ENCODE measurements at places on chromosomes 2 and 18.

GRCh38 chr2:226059961-226060627, 660.6 kb downstream of the NYAP2 start:
- DNase-seq: no peak

- DNase-seq: no peak
These were observed 21.6 kb downstream of the INPP5D start for GRCh38 chr2:233081731-233082221.

DNA sequence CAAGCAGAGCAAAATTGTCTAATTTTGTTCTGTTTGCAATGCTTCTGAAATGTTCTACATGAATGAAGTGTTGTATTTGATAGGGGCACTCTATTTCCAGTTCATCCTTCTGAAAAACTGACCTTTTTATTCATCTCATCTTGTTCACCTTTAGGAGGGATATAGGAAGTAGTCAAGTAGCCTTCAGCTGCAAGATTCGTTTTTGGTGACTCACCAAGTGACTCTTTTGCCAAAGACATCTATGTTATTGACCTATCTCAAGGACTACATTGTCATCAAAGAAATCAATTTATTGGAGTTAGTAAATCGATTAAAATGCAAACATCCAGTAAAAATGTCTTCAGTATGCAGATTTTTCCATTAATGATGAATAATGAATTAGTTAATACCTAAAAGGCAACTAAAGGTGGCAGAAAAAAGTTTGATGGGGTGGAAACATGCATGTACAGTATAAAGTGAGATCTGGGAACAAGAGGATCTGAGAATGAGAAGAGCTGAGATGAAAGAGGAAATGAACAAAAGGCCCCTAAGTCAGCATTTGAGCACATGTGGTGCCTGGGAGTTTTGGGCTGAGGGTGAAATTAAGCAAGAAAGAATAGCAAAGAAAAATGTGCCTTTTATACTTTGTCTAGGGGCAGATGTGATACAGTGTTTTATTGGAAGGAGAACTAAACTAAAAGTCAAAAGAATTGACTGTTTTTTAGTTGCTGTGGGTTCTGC, 255.1 kb upstream of the LINC00305 start:
- DNase-seq: no peak

DNA sequence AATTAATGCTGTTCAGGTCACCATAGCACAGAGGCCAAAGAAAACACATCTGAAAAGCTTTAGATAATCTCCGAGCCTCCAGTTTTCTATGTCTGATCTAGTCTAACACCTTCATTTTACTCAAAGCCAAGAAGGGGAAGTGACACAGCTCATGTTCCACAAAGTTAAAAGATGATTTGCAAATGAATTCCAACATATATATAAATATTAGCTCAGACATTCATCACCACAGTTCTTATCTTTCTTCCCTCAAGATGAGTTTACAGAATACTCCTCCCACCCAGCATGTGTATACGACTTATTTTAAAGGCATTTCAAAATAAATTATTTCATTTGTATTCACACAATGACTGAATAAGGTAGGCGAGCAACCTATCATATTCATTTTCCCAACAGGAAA, 82.4 kb downstream of the AAK1 start:
- DNase-seq: no peak

DNA sequence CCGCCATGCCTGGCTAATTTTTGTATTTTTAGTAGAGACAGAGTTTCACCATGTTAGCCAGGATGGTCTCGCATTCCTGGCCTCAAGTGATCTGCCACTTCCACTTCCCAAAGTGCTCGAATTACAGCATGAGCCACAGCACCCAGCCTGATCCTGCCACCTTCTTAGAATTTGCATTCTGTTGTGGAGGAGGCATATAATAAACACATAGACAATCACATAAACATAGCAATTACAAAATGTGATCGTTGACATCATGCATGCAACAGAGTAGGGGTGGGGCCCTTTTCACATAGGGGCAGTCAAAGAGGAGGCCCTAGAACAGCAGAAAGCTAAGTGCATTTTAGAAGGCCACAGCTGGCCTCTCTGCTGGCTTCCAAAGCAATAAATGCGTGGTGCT, 39.9 kb upstream of the TSPYL6 start:
- DNase-seq: no peak

DNA sequence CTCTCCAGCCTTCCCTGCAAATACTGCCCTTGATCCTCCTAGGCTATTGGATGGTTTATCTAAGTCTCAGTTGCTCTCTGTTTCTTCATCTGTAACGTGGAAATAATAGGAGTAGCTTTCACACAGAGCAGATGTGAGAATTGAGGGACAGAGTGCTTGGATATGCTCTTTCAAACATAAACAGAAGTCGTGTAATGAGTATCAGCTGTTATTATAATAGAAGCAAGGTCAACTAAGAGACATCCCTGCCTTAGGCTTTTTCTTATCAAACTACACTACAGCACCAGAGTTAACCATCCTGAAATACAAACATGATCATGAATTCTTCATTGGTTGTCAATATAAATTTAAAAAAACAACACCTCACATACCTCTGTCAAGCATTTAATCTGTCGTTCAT, 138.2 kb downstream of the DOK6 start:
- no peak for DNase-seq

DNA sequence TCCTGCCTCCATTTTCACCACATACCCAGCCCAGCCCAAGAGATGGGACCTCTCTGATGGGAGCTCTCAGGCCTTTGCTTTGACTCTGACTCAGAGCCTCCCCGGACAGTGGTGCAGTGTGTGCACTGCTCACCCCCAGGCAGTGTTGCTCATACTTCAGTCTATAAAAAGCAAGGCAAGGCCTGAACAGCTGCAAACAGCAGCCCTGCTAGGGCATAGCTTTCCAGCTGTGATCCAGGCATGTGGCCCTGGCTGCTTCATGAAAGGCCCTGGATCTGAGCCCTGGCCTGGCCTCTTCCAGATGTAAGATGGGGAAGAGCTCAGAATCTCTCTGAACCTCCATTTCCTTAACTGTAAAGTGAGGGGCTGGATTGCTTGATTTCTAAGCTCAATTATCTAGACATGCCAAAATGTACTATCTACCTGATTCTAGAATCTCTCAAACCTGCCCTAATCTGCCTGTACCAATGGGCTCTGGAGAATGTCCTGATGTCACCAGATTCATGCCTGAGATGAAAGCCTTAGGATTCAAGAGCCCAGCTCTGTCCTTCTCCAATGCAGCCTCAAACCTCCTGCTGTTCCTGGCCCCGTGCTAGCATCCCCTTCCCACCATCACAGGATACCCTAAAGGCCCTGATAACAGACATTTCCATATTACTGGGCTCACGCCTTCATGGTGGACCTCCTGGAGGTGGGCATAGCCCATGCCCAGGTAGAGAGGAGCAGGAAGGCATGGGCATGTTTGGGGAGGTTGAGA, 206.9 kb downstream of the ARL4C start:
- no peak for DNase-seq

GRCh38 chr2:121520641-121520994, 10.1 kb upstream of the RNU4ATAC start:
- DNase-seq: no peak

- no peak for DNase-seq
These were observed 427.3 kb downstream of the DCDC2C start for GRCh38 chr2:4130651-4131050.

DNA sequence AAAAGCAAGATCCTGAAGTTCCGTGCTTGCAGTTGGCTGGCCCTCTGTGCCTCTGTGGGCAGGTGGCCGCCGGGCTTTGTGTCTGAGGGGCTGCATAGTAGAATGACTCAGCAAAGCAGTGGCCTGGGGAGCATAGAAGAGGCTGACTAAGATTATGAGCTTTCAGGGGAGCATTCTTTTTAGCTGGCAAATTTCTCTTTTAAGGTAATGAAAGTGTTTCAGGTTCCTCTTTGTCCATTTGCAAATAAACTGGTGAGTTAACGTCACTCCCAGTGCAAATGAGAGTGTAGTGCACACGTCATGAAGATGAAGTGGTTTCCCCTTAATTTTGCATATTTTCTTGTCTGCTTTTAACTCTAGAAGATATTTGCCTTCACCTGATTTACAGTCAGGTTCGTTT, 98.6 kb downstream of the BCL2L11 start:
- no peak for DNase-seq

DNA sequence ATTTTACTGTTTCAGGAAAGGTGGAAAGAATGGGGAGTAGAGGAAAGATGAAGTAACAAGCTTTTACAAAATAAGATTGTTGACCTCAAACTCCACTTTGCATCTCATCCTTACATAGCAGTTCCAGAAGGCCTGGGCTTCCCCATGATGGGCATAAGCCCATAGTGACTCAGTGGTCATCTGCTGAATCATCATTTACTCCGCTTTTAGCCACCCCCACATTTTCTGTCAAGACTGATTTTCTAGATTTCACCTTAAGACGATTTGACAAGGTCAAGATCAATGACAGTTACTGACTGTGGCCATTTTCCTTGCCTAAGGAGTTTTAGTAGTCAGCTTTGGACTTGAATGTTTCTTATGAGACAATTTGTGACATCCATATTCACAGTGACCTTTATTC, 49.4 kb downstream of the PLEKHM3 start:
- no peak for DNase-seq

GRCh38 chr2:98280376-98281102, 65.7 kb upstream of the CNGA3 start:
- no peak for DNase-seq

DNA sequence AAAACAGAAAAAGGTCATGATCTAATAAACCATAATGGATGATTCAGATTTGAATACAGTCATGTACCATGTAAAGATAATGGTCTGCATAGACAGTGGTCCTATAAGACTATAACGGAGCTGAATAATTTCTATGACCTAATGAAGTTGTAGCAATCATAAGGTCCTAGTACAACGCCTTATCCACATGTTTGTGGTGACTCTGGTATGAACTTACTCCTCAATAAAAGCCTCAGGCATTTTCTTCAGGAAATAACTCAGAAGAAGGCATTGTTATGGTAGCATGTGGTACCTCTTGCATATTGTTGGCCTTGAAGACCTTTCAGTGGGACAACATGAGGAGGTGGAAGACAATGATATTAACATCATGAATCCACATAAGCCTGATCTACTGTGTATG, 883.3 kb downstream of the CNTNAP5 start:
- no peak for DNase-seq

DNA sequence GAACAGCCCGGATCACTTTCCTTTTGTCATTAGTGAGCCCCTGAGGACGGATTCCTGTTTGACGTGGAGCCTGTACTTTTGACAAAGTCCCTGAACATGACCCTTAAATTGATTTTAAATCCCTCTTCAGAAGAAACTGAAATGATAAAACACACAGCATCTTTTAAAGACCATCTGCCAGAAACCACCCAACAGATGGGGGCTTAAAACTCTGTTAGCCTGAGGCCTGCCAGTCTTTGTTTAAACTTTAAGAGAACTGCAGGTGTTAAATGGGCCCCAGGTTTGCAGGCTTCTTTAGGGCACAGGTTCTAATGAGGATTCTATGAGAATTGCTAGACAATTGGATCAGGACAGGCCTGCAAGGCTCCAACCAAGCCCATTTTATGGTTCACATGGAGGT, 177.9 kb downstream of the ALK start:
- no peak for DNase-seq

DNA sequence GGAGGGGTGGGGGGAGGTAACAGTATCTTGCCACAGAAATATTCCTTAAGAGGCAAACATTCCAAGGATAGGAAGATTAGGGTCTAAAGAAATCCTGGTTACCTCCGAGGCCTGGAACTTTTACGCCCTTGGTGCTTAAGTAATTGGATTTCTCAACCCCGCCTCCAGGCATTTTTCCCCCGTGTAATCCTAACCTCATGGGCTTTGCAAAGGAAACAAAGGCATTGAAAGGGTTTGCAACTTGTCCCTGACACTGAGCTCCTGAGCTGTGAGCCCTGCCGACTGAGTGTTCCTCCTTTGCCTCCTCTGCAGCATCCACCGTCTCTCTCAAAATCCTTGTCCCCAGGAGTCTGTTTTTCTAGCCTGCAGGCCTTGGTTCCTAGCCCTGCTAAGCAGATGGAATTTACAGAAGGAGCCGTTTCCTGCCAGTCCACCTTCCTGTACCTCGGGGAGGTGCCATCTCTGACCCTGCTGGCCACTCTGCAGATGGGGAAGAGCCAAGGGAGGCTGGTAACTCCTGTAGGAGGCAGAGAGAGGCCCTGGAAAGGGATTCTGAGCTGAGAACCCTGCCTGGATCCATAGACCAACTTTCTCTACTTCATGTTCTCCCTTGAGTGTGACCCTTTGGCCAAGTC, 24.2 kb downstream of the TET3 start:
- no peak for DNase-seq
